ENCODE measurements at places on chromosomes 11 and 22.

- no peak for DNase-seq
Measured at GRCh38 chr11:131851964-131852755, 481.7 kb downstream of the NTM start.

DNA sequence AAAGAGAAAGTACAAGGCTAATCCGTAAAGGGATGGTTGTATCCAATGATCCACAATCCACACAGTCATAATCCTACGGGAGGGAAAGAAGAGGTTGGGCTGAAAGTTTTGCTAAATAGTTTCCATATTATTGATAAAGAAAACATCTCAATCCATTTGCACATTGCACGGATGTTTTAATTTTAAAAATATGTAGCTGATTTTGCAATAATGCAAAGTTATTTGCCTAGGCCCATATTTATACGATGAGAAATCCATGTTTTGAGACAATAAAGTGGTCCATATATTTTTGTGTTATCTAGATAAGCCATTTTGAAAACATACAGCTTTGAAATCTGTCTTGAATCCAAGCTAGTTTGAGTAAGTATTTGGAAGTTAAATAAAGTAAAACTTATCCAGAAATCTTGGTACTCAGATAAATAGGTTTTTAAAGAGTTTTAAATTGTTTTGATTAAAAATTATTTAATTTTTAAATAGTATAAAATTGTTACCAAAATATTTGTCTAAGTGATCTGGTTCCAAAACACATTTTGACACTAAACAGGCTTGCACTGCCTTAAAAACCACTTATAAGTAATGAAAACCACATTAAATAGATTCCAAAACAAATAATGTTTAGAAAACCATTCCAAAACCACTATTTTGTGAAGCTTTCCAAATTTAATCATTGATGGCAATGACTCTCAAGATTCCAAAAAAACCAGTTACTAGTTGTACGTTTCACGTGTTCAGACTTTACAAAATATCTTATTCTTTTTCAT is 38.2 kb upstream of the PAMR1 start:
- DNase-seq: no peak

DNA sequence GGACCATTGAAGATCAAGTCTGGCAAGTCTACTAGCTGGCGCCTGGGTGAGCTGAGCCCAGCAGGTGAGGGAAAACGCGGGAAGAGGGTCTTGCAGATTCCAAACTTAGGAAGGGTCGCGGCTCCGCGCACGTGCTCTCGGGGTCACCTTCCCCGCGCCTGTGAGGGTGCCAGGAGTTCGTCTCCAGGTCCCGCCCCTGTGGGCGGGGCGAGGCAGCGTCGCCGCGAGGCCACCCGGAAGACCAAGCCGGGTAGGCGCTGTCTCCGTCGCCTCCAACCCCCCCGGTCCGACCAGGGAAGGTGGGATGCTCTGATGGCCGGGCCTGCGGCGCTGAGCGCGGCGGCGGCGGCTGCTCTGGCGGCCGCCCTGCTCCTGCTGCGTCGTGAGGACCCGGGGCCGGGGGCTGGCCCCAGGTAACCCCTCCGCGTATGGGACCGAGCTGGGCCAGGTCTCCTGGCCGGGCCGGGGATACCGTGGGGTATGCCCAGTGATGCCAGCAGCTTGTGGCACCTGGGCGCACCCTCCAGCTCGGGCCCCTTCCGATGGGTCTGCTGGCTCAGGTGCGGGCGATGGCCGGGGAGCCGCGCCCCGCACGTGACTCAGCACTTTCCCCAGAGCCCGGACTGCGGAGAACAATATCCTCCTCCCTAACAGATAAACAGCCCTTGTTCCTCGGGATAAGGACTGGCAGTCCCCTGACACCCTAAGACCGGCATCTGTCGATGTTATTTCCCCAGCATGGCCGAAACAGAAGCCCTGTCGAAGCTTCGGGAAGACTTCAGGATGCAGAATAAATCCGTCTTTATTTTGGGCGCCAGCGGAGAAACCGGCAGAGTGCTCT is at the start of gene HTATIP2:
Gene HTATIP2, plus strand, starts transcription at position 215 of the 841 bp plus-strand sequence. Its CDS starts 524 bp downstream, at position 739.
- DNase-seq: peak; percentile 77

GRCh38 chr11:109733245-109733644 is 311.3 kb downstream of the C11orf87 start:
- no peak for DNase-seq

- DNase-seq: no peak
Measured at GRCh38 chr11:111737444-111738210, 28.6 kb downstream of the PPP2R1B start.

DNA sequence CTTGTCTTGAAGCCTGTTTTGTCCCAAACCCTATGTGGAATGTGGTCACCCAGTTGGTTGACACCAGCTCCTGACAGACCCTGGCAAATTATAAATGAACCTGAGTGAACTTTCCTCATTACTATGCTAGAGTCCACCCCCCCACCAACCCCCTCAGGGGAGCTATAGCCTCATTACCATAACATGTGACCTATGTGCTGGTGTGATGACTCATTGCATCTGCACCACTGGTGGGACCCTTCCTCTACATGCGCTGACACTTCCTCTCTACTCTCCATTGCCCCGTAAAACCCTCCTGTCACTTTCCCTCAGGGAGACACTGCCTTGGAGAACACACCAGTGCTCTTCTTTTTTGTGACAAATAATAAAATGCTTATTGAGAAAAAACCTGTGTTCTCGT is 105.0 kb upstream of the SESN3 start:
- DNase-seq: no peak

GRCh38 chr11:80024119-80024518 is 583.3 kb upstream of the TENM4 start:
- DNase-seq: no peak

DNA sequence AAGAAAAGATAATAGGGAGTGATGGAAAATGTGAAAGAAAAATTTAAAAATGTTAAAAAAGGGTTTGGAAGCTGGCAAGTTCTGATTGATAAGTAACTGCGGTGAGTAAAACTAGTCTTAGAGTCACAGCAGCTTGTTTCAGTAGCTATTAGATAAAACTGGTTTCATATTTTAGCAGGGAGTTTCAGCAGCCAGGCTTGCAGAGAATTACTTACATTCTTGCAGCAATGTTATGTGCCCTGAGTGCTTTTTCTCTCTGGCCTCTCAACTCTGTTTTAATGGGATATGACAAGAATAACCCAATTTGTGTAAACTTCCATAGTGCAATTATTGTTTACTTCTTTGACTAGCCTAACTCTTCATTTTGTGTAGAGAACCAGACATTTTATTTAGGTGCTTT is 33.6 kb downstream of the PPME1 start:
- DNase-seq: no peak

DNA sequence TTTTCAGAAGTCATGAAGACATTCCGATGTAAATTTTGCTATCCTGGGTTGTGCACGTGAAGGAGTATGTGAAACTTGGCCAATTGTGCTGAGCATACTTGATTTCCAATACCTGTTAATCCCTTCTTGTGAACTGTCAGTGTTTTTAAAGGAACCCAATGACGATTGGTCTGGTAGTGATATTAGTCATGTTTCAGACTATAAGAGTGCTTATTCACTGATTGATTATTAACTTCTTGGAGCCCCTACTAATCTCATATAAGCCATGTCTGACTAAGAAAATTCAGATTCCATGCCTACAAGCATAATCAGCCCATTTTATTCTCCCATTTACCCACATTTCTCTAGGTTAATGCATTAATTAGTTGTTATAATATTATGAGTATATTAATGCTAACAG is 330.8 kb upstream of the MTNR1B start:
- no peak for DNase-seq

DNA sequence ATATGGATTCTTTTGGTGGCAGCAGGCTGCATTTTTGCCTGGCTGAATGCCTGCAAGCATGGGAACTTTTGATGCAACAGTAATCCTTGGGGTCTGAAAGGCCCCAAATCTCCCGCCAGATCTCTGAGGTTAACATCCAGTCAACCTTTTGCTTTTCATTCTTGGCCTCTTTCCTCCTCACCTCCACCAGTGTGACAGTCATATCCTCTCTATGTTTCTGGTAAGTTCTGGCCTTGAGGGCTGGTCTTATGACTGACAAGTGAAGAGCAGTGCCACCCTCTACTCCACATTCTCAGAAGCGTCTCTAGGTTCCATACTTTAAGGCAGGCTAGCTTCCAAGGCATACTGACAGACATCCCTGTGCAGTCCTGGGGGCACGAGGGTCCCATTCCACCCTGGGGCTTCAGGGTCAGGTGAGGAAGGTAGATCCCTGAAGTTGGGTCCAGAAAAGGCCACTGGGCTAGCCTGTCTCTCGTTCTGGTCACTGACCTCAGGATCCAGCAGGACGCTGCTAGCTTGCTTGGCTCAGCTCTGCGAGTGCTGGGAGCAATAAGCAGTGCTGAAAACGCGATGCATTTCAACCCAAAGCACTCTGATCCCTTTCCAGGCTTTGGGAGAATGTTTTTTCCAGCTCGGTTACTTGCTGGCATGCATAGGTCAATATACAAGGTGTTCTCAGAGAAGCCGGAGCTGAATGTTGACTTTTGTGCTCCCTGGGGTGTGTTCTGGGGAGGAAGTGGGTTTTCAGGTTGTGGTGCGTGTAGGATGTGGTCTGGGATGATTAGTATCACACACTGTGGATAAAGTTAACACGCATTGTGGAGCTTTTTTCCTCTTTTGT is 75.2 kb downstream of the PTPRJ start:
- peak; percentile 47 for DNase-seq

- no peak for DNase-seq
Measured at GRCh38 chr22:20271114-20271994, 3.2 kb upstream of the RTN4R start.

GRCh38 chr11:35735903-35736302 is 73.3 kb downstream of the TRIM44 start:
- DNase-seq: no peak

DNA sequence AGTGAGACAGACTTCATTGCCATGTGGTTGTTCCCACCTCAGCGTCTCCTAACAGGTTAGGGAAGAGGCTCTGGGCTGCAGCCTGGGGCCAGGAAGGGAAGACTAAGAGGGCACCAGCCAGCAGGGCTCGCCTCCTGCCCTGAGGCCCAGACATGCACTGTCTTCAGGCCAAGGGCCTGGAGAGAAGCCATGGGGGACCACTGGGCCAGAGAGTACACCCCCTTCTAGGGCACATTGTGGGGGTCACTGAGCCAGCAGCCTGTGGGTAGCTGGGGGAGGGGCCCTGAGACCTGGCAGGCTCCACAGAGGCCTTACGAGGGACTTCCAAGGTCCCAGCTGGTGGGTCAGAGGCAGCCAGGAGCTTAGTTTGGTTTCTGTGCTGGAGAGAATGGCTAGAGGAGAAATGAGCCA is 25.0 kb upstream of the MYRF start:
- no peak for DNase-seq

DNA sequence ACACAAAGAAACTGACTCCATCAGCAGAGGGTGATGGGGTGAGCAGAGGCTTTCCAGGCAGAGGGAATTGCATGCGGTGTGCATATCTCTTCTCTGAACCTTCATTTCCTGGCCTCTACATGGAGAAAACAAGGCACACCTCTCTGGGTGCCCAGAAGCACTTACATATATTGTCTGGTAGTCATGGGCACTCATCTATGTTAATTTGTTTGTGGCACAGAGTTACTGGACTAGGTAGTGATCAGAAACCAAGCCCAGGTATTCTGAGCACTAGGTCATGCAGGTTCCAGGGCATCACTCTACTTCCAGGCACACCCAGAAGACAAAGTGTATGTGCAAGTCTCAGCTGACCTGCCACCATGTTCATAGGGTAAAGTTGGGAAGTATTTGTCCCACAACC is 56.5 kb downstream of the FZD4 start:
- no peak for DNase-seq

- DNase-seq: no peak
Measured at GRCh38 chr22:41975299-41976069, 6.2 kb downstream of the SEPTIN3 start.

- peak; percentile 68 for DNase-seq
Measured at GRCh38 chr11:14643697-14644225, at the start of gene PDE3B. TSS of gene PDE3B (plus strand) at chr11:14643804. CDS start at chr11:14644076, 272 bp downstream.

- DNase-seq: no peak
Measured at GRCh38 chr22:29580200-29580810, 608 bp downstream of the NIPSNAP1 start.

DNA sequence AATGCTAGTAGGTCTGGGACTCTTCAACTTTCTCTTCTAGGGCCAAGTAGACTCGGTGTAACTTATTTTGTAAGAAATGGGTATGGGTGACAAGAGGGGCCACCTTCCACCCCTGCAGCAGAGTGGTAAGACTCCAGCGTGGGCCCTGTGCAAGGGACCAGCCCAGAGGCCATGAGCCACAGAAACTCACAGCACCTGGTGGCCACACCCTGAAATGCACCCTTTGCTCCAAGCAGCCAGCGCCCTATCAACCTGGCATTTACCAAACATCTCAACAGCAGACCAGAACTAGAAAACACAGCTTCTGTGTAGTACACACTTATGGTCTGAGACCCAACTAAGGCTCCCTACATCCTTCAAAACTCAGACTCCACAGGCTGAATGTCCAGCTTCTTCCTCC is 5.7 kb downstream of the CDCA5 start:
- peak; percentile 60 for DNase-seq

GRCh38 chr11:134231958-134232659 is 7.6 kb downstream of the VPS26B start:
- no peak for DNase-seq

GRCh38 chr11:60830478-60831142 is 11.3 kb upstream of the CCDC86 start:
- DNase-seq: no peak
